ENCODE measurements at places on chromosomes 6 and 20.

DNA sequence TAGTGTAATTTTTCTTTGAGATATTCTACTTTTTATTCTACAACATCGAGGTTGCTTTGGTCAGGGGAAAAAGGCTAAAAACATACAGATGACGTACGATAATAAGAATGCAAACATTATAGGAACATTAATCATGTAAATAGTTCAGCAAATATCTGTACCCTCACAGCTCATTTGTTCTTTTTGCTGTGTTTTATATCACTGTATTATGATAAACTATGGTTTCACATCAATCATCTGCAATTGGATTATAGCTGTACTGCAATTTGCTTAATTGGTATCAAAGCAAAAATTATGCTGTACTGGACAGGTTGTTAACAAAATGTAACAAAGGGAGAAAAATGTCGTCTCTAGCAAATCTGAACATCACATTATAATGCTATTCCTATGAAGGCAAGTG is 597.1 kb downstream of the EPHA7 start:
- DNase-seq = no peak

DNA sequence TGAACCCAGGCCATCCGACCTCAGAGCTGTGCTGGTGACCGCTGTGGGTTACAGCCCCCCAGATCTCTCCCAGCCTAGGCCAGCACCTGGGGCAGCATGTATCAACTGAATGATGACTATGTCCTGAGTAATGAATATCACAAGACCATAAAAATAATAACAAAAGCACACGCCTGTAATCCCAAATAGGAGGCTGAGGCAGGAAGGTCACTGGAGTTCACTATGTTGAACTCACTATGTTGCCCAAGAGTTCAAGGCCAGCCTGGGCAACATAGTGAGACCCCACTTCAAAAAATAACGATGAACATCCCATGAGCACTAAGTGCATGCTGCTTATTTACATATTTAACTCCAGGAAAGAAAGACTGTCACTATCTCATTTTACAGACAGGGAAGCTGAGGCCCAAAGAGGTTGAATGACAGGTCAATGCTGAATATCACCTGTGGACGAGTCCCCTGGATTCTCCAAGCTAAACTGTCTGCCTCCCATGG is 92.3 kb downstream of the NFATC2 start:
- no peak for DNase-seq

- DNase-seq = no peak
Observed at GRCh38 chr6:13175759-13176158, 152.6 kb downstream of the TBC1D7 start.

DNA sequence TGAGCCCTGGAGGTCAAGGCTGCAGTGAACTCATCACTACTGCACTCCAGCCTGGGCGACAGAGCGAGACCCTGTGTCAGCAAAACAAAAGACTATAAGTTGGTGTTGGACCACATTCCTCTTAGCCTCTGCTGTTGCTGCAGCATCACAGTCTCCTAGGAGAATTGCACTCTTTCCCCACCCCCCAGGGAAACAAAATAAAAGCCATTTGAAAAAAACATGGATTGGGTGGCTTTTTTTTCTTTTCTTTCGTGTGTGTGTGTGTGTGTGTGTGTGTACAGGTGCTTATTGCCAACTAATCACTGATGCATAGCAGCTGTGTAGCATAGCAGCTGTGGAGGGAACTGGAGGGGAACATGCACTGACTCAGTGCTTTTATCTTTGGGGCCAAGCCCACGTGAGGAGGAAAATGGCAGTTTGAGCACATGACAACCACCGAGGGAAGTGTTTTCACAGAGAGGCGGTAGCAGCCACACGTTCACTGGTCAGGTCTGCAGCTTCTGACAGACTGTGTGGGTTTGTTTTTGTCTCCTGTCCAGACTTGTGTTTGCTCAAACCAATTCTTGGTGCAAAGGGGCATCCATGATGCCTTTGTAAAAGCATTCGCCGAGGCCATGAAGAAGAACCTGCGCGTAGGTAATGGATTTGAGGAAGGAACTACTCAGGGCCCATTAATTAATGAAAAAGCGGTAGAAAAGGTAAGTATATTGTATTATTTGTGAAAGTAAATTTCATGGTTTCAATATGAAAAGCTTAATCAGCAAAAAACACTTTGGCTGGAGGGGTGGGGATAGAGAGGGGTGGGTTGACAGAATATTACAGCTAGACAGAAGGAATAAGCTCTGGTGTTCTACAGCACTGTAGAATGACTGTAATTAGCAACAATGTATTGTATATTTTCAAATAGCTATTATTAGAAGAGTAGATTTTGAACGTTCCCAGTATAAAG is 27.7 kb downstream of the ALDH5A1 start:
- DNase-seq = no peak

DNA sequence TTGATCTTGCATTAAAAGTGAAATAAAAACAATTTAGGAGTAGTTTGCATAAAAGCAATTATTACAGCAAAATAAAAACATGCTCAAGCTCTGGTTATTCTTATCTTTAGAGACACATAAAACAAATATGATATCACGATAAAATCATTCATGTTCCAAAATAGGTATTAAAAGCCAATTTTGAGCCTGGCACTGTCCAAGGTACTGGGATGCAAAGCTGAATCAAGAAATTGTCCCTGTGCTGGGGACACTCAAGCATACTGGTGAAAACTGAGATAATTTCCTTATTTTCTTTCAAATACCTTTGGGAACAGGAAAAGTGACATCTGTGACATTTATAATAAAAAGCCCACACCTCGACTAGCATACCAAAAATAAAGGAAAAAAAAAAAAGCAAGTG is 931 bp upstream of the MTCL3 start:
- DNase-seq = peak; percentile 14

GRCh38 chr6:162156146-162156545 is 571.4 kb downstream of the PRKN start:
- no peak for DNase-seq

GRCh38 chr6:67451874-67452273 is 1183.2 kb upstream of the ADGRB3 start:
- no peak for DNase-seq

DNA sequence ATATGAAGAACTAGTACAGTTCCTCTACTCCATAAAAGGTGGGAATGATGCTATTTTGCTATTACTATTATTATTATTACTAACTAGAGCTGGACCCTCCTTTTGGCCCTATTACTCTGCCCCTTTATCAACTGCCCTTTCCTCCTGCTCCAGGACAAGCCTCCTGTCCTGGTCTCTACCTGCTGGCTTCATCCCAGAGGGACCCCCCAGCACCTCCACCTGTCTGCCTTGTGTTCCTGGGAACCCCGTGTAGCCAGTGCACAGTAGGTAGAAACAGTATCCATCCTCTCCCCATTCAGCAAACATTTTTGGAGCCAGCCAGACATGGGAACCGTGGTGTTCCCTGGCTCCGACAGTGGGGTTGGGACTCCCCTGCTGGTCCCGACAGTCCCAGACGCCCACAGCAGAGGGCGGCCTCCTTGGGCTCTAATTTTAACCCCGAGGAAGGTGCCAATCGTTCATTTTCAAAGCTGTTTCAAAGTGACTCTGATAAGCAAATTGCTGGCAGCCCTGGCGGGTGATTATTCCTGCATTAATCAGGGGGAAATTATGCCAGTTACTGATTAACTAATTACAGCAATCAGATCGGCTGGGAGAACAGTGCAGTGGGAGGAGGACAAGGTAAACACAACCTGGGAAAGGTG is 44.2 kb upstream of the MDGA1 start:
- DNase-seq = no peak

- no peak for DNase-seq
Observed at GRCh38 chr6:77430504-77430903, 32.8 kb downstream of the HTR1B start.

DNA sequence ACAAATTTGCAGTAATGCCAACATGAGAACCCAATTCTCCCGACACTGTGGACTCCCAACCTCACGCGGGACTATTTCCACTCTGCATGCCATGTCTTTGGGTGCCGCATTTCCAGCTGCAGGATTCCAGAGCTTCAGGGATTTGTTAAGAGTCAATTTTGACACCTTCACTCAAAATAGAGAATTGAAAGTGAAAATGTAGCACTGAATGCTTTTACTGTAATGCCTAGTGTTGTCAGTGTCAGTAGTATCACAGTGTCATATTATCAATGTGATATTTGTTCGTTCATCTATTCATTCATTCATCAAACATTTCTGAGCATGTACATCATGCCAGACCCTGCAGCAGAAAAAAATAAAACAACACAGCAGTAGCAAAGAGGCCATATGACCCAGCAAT is 13.4 kb upstream of the FAM50B start:
- DNase-seq = no peak

DNA sequence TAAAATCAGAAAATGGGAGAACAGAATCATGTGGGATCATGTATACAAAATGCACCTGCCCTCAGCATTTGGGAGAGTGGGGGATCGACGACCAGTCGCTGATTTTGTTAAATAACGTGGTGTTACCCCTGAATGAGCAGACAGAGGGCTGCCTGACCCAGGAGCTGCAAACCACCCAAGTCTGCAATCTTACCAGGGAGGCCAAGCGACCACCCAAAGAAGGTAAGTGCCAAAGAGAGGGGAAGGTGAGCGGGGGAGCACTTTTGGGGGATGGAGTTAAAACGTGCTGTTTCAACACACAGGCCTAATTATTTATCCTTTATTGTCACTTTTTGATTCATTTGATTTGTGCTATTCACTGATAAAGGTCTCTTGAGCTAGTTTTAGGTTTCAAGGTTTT is 4.1 kb downstream of the ADGRB3 start:
- no peak for DNase-seq

DNA sequence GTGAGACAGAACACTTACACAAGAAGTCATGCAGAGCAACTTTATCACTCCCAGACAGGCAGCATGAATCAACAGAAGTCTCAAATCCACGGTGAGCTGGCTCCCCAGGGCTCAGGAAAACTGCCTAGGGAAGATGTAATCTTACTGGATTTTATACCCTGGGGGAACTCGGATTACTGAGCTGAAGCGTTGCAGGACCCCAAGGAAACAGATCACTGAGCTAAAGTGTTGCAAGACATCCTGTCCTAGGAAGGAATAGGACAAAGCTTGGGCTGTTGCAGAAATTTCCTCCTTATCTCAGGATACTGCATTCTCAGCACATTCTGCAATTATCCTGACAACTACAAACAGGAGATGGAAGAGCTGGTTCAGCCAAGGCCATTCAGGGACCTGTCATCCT is 224.8 kb downstream of the TFAP2A start:
- no peak for DNase-seq

- DNase-seq = no peak
Observed at GRCh38 chr20:12528104-12528503, 480.7 kb upstream of the SPTLC3 start.

DNA sequence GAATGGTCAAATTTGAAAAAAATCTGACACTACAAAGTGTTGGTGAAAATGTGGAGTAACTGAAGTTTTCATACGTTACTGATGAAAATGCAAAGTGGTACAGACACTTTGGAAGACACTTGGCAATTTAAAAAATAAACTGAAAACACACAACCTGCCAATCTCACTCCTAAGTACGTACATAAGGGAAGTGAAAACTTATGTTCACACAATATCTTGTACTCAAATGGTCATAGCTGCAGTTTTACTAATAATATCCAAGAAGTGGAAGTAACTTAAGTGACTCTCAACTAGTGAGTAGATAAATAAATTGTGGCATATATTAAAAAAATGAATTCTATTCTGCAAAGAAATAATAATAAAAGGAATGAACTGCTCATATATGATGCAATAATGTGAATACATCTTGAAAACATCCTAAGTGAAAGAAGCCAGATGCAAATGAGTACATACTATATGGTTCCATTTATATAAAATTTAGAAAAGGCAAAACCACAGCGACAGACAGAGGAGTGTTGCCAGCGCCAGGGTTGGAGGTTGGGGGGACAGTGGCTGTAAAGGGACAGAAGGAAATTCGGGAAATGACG is 198.2 kb downstream of the ERMARD start:
- DNase-seq = no peak

GRCh38 chr20:52411611-52412010 is 220.0 kb upstream of the ZFP64 start:
- DNase-seq = peak; percentile 14

- no peak for DNase-seq
Observed at GRCh38 chr6:2355150-2355549, 109.7 kb upstream of the GMDS start.

- no peak for DNase-seq
Observed at GRCh38 chr6:14118091-14118439, 493 bp downstream of the CD83 start.

DNA sequence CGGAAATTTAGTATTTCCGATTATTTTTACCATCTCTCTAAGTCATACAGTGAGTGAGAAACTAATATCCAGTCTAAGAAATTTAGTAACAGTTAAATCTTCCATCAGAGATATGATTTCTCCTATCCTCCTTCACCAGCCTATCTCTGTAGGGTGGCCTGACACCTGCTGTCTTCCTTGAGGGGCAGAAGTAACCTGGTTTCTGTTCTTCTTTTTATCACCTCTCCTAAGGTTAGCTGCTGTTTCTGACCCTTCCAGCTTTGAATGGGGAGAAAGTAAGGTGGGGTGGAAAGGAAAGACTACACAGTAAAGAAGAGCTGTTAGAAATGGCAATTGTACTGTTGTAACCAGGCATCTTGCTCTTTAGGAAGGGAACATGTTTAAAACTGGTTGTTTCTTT is 447.7 kb downstream of the PHF3 start:
- DNase-seq = no peak

DNA sequence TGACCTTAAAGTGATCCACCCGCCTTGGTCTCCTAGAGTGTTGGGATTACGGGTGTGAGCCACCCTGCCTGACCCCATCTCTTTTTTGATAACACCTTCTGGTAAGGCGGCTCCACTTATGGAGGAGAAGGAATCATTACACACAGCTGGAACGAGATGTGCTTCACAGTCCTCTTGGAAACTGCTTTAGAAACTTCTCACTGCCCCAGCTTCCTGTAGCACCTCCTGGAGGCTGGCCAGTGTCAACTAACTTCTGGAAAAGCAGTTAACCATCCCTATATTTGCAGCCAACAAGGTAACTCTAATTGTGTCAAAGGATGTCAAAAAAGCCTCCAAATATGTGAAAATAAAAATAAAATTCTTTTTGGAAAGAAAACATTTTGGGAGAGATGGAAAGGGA is 48.8 kb upstream of the BCLAF1 start:
- no peak for DNase-seq

GRCh38 chr6:52305948-52306767 is 21.6 kb upstream of the MCM3 start:
- peak; percentile 42 for DNase-seq

- peak; percentile 50 for DNase-seq
Observed at GRCh38 chr20:51528263-51529027, 14.1 kb downstream of the NFATC2 start.

DNA sequence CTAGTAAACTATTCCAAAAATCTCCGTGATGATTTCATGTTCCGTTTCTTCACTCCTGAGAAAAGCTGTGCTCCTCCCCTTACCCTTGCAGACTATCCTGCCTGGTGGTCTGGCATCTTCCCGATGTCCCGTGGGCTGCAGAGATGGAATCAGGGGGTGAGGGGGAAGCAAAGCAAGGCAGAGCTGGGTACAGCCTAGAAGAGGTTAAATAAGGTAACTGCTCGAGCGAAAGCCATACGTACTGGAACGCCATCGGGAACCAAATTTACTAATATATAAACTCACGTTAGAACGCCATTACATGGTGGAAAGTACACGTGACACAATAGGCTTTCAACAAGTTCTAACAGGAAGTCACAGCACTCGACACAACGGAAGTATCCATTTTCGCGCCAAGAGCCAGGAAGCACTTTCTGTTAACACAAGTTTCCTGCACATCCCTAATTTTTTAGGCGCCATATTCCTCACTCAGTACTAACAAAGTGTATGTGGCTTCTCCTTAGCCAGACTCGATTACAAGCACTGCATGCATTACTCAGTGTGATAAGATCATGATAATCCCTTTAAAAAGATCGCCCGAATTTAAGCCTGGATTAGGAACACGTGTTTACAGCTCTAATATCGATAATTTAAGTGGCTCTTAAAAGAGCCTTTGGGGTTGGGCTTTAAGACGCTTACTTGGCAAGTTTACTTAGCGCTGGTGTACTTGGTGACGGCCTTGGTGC is 101.6 kb upstream of the PRSS16 start:
- peak; percentile 72 for DNase-seq

Measured in CD4-positive, alpha-beta T cell treated with Interleukin-17A for 4 hours (primary cell).